SW480 (cell line): ENCODE measurements at places on chromosomes 5 and 9.

DNA sequence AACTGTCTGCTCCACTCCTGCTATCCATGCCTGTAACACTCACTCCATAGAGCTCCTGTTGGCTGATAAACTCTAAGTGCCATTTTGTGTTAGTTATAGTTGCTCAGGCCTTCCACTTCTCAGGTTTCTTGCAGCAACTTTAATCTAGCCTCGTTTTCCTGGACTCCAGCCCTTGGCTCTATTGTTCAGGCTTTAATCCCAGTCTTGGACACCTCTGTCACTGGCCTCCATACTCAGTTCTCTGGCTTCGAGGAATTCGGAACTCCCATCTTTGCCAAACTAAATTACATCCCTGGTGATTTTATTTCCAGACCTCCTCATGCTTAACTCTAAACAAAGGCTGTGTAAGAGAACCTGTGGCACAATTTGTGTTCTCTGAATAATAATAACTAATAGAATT is 39.8 kb downstream of the EMB start:
- DNase-seq, result no peak

GRCh38 chr5:96780626-96781025 is 27.1 kb downstream of the ERAP1 start:
- DNase-seq, result no peak

DNA sequence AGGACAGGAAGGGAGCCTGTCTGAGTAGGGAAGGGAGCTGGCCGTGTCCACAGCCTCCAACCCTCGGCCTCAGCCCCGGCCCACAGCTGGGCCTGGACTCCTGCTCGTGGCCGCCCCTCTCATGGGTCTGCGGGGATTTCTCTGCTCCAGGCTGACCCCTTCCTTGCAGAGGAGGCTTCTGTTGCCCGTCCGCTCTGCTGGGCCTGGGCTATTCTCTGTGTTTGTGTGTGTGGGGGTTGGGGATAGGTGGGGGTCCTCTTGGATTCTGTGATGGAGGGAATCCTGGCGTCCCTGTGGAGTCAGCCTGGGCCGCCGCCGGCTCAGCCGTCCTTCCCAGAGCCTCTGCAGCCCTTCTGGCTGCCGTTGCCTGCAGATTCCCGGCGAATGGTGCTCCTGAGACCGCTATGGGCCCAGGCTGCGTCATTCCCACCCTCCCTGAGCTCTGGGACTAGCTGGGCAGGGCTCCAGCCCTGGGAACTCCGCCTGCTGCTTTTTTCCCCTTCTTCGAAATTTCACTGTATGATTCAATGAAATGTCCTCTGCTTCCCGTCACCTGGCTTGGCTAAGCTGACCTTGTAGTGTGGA is 64.2 kb downstream of the FGF18 start:
- DNase-seq, result no peak

- DNase-seq, result no peak
These were observed 6.2 kb downstream of the GZMA start for GRCh38 chr5:55108661-55109060.

GRCh38 chr5:138148811-138149210 is 9.6 kb upstream of the NME5 start:
- peak; percentile 65 for DNase-seq

DNA sequence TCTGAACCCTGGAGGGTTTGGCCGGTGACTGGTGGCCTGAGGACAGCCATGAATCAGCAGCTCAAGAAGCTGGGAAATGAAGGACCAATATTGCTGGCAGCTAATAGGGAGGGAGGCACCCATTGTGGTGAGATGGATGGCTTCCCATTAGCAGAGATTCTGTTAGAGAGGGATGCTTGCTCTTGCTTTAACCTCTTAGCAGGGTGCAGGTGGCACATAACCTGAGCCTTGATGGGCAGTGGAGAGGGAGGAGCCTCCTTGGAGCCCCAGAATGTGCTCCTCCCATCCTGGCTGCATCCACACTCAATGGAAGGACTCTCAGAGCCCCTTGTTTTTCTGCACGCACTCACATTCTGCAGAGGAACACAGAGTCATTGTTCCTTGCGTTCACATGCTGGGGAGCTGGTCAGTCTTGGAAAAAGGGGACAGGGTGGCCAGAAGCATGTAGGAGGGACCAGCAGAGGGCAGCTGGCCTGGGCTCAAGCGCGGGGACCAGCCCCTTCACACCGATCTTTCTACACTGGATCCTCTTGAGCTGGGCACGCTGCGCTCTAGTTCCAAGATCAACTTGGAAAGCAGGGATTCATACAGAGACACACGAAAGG is 161.8 kb downstream of the MED10 start:
- no peak for DNase-seq

- peak; percentile 66 for DNase-seq
These were observed 50.3 kb upstream of the PSD2 start for GRCh38 chr5:139745132-139745799.

- DNase-seq, result no peak
These were observed 35.9 kb downstream of the ANXA6 start for GRCh38 chr5:151121665-151122064.
